Stimulated activated CD8-positive, alpha-beta memory T cell treated with anti-CD3 and anti-CD28 coated beads, Interleukin-15, amount 100 ng/mL, for 4 hours (primary cell): ENCODE measurements at places on chromosomes 13 and 19.

DNA sequence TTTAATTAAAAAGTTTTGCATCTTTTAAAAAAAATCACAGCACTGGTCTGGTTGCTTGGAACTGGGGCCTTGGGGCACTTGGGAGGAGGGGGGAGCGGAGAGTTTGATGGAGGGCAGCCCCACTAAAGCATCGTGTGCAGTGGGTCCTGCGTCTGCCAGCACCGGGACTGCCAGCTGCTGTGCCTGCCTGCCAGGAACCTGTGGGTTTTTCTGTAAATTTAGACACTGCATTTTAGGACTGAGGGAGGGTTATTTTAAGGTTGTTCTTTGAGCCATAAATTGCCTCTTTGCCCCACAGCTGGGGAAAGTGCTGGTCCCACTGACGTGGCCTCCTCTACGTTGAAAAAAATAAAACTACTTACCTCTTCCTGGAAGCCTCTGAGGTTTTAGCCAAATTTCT lies 2.9 kb downstream of the KLF2 start:
- no peak for DNase-seq

DNA sequence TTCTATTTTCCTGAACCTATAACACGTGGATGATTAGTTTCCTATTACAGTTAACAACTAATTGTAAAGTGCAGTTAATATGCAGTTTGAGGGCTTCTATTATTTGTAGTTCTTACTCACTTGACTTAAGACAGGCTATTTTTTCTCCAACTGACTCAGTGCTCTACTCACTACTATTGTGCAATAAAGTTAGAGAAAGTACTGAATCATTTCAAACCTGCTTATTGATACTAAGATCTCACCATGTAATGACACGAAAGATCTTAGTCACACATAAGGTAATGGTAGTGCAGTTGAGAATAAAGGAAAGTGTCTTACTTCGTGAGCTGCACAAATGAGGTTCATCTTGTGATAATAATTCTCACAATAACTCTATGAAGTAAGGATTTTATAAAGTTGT lies 22.8 kb upstream of the ITM2B start:
- no peak for DNase-seq

DNA sequence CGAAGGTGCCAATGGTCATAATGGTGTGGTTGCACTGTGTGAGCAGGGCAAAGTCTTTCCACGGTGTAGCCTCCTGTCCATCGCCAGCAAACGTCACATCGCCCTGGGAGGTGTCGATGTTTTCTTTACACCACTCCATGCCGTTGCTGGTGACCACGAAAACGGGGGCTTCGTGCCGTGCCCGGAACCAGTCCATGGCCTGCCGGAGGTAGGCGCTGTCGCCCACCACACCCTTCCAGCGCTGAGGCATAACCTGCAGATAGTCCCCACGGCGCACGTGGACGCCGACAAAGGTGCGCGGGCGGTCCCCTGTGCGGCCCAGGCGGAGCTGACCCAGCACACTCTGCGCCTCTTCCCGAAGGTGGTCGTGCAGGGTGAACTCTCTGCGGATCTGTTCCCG lies 2.1 kb downstream of the FUT1 start:
- DNase-seq = no peak

DNA sequence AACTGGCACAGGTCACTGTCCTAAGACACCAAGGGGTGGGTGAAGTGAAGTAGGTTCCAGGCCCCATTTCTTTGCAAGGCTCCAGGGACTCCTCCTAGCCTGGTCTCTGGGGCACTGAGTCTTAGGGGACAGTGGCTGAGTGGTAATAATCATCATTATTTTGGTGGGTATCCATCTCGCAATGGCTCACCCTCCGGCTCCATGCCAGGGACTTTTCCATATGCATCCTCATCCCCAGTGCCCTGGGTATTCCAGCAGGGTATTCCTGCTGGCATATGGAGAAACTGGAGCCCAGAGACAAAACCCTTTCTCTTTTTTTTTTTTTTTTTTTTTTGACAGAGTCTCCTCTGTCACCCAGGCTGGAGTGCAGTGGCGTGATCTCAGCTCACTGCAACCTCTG lies 2.5 kb downstream of the PDE4A start:
- no peak for DNase-seq

- DNase-seq = peak; percentile 49
These were observed at the start of gene ZNF155 for GRCh38 chr19:43983912-43984686. ZNF155 (plus strand) TSS chr19:43984188; CDS start chr19:43988544, 4,356 bp downstream.

GRCh38 chr13:24153347-24153746 lies 7.2 kb upstream of the SPATA13 start:
- no peak for DNase-seq

DNA sequence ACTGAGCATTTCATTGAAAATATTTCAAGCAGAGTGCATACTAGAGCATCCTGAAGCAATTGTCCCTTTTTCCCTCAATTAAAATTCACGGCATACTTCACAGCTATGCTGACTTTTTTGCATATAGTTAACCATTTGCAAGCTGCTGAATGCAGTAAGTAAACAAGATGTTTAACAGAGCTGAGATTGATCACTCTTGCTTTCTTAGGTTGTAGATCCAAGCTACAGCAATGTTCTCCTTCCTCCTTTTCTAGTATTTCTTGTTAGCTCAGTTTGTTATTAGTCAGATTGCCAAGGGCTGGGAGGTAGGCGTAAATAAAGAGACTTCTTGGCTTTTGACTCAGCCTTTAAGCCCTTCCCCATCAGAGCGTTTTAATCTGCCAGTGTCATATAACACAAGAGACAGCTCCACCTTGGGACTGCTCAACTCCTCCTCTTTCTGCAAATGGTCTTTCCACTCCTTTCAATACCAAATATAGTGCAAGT lies at the start of gene SLITRK6:
Gene SLITRK6, minus strand, starts transcription at position 323 of the 486 bp plus-strand sequence. CDS start 2,911 bp downstream, outside the sequence.
- no peak for DNase-seq

- DNase-seq = no peak
These were observed 922 bp downstream of the PLEKHG2 start for GRCh38 chr19:39413272-39413910.

DNA sequence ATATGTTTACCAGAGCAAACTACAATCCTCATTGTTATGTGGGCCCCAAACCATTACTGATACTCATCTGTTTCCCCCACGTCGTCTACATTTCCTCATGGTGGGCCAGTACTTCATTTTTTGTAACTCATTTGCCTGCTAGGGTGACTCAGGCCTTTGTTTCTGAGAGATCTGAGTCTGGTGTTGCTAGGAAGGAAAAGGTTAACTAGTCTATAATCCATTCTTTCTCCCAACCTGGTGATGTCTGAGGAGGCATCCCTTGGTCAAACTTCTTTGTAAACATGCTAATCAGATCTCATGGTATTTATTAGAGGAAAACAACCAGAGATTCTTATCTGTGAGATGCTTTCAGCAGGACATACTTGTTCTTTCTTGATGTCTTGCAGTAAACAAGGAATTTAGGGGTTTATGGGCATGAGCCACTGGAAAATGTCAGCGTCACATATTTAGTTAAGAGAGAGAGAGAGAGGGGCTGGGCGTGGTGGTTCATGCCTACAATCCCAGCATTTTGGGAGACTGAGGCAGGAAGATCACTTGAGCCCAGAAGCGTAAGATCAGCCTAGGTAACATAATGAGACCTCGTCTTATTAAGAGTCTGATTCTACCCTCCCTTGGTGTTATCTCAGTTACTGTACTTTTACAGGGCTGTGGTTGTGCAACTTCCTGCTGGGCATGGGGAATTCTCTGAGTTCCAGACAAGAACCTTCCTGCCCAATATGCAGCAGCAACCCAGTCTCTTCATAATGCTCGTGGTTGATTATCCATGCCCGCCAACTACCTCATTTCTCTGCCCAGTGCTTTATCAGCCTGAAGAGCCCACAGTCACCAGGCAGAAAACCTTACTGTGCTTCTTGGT lies 9.7 kb upstream of the DPRX start:
- no peak for DNase-seq

DNA sequence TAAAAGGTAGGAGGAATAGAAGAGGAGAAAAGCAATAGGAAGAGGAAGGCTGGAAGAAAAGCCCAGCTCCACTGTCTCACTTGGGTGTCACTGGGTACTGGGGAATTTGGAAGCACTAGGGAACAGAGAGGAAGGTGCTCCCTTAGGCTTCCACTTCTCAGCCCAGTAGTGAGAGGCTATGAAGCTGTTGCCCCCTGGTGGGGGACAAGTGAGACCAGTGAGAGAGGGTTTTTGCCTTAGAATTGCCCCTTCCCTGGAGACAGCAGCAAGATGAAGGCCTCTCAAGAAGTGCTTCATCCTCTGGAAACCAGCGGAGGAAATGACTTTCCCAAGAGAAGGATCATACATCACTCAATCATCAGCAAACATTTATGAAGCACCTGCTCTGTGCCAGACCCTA lies 4.7 kb upstream of the ZNF606 start:
- no peak for DNase-seq
